ENCODE measurements at places on chromosomes 12 and 14. TPM values are rescaled to one million over a fixed set of nuclear protein-coding genes. Genes with fewer than 3 reads are reported as not detected.

- H3K4me1 ChIP-seq, result peaks cover 10% of the 10 kb centered on the region
- H3K36me3 ChIP-seq, result peaks cover 18% of the 10 kb centered on the region
These were observed 413 bp downstream of the DAD1 start for GRCh38 chr14:22588526-22589095.

GRCh38 chr12:69508091-69508490, 37.9 kb downstream of the FRS2 start:
- H3K36me3 ChIP-seq, result peaks cover 11% of the 10 kb centered on the region
- no peak for DNase-seq
- H3K4me3 ChIP-seq, result no peak overlapping the region
- peak overlapping the region; percentile 47 for H3K27ac ChIP-seq

- no peak overlapping the region for H3K27ac ChIP-seq
- no peak overlapping the region for H3K4me3 ChIP-seq
- no peaks in the 10 kb centered on the region for H3K4me1 ChIP-seq
- H3K27me3 ChIP-seq, result no peaks in the 10 kb centered on the region
These were observed 79.3 kb upstream of the TSPAN11 start for GRCh38 chr12:30847259-30847658.

- DNase-seq, result no peak
- H3K4me3 ChIP-seq, result no peak overlapping the region
- no peak overlapping the region for H3K27ac ChIP-seq
- H3K36me3 ChIP-seq, result no peaks in the 10 kb centered on the region
These were observed 165.4 kb downstream of the NRXN3 start for GRCh38 chr14:78335531-78335930.

DNA sequence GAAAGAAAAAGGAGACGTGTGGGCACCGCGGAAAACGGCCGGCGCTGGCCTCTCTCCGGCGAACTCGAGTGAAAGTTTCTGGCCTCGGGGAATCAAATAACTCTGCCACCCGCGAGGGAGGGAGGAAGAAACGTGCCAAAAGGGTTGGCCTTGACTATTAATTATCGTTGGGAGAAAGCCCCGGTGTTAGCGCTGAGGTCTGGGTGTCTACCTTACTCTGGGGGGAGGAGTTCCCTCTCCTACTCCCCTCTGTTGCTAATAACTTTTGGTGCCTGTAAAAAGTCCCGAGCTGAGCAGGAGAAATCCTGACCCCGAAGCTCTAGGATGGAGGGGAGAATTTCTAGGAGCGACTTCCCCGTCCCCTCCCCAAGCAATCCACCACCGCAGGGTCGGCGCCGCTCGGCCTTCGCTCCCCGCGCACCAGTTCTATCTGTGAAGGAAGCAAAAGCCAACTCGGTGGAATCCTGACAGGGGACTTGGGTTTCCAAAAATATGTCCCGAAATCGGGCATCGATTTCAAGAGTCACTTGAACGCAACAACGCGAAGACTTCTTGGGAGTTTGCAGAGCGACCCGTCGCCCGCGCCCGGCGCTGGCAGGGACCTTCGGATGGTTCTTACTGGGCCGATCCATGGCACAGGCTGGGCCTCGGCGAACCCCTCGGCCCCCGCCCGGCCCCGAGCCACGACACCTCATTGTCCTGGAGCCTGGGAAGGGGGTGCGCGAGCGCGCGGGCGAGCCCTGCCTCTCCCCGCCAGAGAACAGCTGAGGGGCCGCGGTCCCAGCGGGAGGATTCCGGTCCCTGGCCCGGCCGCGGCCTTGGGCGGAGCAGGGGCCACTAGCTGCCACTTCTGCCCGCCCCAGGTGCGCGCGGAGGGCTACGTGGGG, 1.7 kb downstream of the OTX2 start:
- H3K4me3 ChIP-seq, result no peak overlapping the region
- no peak for DNase-seq
- H3K36me3 ChIP-seq, result no peaks in the 10 kb centered on the region
- peaks cover 33% of the 10 kb centered on the region for H3K27me3 ChIP-seq
- no peak overlapping the region for H3K27ac ChIP-seq
- H3K4me1 ChIP-seq, result no peaks in the 10 kb centered on the region

DNA sequence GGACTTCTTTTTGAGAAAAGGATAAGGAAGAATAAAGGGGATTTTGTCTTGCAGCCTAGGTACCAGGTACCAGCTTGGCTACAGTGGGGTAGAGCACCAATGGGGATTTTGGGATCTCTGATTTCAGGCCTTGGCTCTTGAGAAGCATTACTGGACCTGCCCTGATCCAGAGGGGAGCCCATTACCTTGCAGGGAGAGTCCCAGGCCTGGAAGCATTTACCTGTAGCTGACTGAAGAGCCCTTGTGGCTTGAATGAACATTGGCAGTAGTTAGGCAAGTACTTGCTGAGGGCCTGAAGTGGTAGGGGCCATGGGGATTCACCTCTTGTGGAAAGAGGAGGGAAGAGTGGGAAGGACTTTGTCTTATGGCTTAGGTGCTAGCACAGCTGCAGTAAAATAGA, 308.2 kb upstream of the FBXO33 start:
- H3K4me3 ChIP-seq, result no peak overlapping the region
- no peaks in the 10 kb centered on the region for H3K27me3 ChIP-seq
- no peaks in the 10 kb centered on the region for H3K36me3 ChIP-seq
- DNase-seq, result no peak

GRCh38 chr14:103329401-103330347, 4.4 kb upstream of the EIF5 start:
- 0 out of 2 replicates have a peak, but pooled peaks cover 3% of the 10 kb centered on the region for H3K4me1 ChIP-seq
- H3K4me3 ChIP-seq, result no peak overlapping the region
- H3K27ac ChIP-seq, result no peak overlapping the region
- peaks cover 9% of the 10 kb centered on the region for H3K36me3 ChIP-seq

DNA sequence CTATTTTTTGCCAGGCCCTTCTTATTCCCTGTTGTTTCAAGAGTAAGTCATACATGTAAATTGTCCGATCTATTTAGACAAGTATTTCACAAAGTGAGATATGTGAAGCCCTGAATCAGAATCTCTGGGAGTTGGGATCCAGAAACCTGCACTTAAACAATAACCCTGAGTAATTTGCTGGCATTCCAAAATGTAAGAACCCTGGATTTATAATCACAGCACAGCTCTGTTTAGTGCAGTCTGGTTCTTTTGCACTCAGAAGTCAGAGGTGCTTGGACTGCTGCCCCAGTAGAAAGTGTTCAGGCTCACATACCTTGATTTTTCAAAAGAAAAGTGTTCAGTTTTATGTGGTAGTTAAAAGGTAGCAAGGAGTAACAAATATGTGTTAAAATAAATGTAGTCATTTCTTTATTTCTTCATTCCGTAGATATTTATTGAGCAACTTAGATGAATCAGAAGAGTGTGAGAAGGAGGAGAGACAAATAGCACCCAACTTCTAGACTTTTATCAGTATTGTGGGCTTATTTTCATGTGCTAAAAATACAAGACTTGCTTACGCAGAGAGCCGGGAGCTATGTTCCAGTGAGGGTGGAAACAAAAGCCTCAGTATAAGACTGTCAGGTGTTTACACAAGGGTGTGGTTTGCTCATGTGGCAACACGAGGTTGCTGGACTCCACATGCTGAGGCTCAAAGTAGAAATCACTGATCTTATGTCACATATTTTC, 70.1 kb downstream of the SYNE2 start:
- no peak for DNase-seq
- no peaks in the 10 kb centered on the region for H3K36me3 ChIP-seq
- no peak overlapping the region for H3K27ac ChIP-seq
- H3K4me3 ChIP-seq, result no peak overlapping the region
- H3K4me1 ChIP-seq, result no peaks in the 10 kb centered on the region

GRCh38 chr12:46554460-46554859, 181.9 kb upstream of the SLC38A2 start:
- H3K27me3 ChIP-seq, result no peaks in the 10 kb centered on the region
- peak overlapping the region; percentile 84 for H3K27ac ChIP-seq
- H3K4me1 ChIP-seq, result peaks cover 70% of the 10 kb centered on the region
- DNase-seq, result no peak
- H3K36me3 ChIP-seq, result no peaks in the 10 kb centered on the region
- H3K4me3 ChIP-seq, result no peak overlapping the region

DNA sequence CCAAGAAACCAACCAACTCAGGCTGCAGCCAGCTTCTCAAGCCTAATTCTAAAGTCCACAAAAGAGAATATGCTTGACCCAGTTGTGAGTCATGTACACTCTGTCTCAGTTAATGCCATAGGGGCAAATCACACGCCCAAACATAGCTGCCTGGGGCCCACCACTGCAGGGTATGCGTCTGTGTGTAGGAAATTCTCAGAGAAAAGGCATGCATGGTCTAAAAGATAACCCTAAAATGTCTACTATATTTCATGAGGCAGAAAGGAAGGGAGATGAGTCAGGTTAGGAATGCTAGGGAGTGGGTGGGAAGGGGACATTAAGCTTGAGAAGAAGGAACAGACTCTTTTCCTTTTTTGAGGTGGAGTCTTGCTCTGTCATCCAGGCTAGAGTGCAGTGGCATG, 22.3 kb upstream of the SPTLC2 start:
- DNase-seq, result peak; percentile 45
- no peaks in the 10 kb centered on the region for H3K27me3 ChIP-seq
- H3K27ac ChIP-seq, result peak overlapping the region; percentile 66

DNA sequence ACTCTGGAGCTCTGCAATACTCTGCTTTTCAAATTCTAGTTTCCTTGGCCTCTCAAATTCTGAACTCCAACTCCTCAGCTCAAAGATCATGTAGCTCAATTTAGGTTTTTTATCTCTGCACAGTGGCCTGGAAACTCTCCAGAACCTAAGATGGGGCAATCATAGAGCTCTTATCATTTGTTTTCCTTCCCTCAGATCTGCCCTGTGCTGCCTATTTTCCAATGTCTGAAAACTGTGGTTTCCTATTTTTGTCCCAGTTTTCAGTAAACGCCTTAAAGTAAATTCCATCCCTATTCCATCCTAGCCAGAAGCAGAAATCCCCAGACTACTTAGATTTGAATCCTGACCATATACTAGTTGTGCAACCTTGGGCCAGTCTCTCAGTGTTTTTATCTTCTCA, 73.2 kb downstream of the CEP83 start:
- no peaks in the 10 kb centered on the region for H3K27me3 ChIP-seq
- H3K27ac ChIP-seq, result no peak overlapping the region
- H3K4me3 ChIP-seq, result no peak overlapping the region
- peaks cover 11% of the 10 kb centered on the region for H3K36me3 ChIP-seq

DNA sequence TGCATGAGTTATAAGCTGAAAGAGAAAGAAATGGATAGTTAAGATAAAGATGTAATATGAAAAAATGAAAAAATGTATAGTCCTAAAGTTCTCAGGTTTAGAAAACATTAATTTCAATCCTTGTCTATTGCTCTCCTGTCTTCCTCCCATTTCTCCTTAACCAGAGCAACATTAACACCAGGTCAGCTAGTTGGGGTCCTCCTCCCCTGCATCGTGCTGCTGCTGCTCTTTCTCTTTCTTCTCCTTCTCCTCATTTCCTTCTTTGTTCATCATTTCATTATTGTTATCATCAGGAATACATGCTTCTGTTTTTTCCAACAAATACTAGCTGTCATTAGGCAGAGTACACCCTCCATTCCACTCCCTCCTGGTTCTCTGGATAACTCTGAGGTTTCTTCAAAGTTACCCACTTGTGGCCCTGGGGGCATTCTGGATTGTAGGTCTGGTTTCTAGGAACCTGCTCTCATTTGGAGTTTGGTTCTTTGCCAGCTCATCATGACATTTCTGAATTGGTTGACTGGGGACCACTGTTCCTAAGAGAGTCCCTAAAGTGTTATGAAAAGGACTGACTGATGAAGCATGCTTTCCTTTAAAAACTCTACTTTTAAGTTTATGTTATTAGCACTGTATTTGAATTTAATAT, 17.0 kb downstream of the ACSS3 start:
- H3K27ac ChIP-seq, result no peak overlapping the region
- no peak overlapping the region for H3K4me3 ChIP-seq
- no peaks in the 10 kb centered on the region for H3K27me3 ChIP-seq
- no peak for DNase-seq

GRCh38 chr12:74732164-74732784, 194.6 kb downstream of the ATXN7L3B start:
- H3K27me3 ChIP-seq, result no peaks in the 10 kb centered on the region
- DNase-seq, result no peak
- no peaks in the 10 kb centered on the region for H3K36me3 ChIP-seq
- no peaks in the 10 kb centered on the region for H3K4me1 ChIP-seq
- no peak overlapping the region for H3K27ac ChIP-seq
- no peak overlapping the region for H3K4me3 ChIP-seq

- no peak for DNase-seq
- no peaks in the 10 kb centered on the region for H3K4me1 ChIP-seq
These were observed 37.5 kb downstream of the ZFC3H1 start for GRCh38 chr12:71626098-71626497.

GRCh38 chr14:68563251-68564131, 229.4 kb downstream of the ZFP36L1 start:
- H3K4me3 ChIP-seq, result no peak overlapping the region
- H3K4me1 ChIP-seq, result no peaks in the 10 kb centered on the region
- no peaks in the 10 kb centered on the region for H3K36me3 ChIP-seq
- H3K27me3 ChIP-seq, result no peaks in the 10 kb centered on the region
- H3K27ac ChIP-seq, result no peak overlapping the region

GRCh38 chr12:117377758-117378157, 16.3 kb upstream of the NOS1 start:
- H3K27ac ChIP-seq, result no peak overlapping the region
- H3K4me3 ChIP-seq, result no peak overlapping the region
- H3K27me3 ChIP-seq, result no peaks in the 10 kb centered on the region
- DNase-seq, result no peak
- no peaks in the 10 kb centered on the region for H3K4me1 ChIP-seq

DNA sequence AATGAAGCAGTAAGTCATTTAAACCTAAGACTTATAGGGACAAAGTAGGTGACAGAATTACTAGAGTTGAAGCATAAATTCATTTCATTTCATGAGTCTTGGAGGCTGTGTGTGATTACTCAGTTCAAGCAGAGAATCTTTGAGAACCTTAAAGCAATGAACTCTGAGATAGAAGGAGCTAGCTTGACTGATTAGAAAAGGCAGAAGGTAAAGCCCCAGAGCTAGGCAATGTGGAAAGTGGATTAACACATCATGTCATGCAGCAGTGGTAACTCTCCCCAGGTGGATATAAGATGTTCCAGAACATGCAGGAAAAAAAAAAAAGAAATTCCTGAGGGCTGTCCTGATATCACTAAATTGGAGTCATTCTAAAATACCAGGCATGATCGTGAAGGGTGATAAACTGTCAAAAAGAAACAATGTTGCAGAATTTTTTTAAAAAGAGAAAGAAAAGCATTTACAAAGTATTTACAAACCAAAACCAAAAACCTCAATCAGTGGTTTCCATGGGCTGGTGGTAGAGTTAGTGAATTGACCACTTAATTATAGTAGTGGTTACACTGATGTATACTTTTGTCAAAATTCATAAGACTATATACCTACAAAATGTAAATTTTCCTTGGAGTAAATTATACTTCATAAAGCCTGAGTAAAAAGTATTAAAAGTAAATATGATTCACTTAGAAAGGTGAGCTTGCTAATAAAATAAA, 12.7 kb upstream of the SLC16A7 start:
- no peaks in the 10 kb centered on the region for H3K27me3 ChIP-seq
- H3K4me1 ChIP-seq, result no peaks in the 10 kb centered on the region
- no peak overlapping the region for H3K27ac ChIP-seq
- no peak for DNase-seq
- H3K4me3 ChIP-seq, result no peak overlapping the region

GRCh38 chr12:110555577-110556406, 27.3 kb downstream of the PPTC7 start:
- H3K36me3 ChIP-seq, result peaks cover 6% of the 10 kb centered on the region
- no peak overlapping the region for H3K4me3 ChIP-seq
- no peaks in the 10 kb centered on the region for H3K27me3 ChIP-seq

HOXC9 gene
- 9.6 TPM for total RNA-seq

NR2C1 gene
- total RNA-seq, result 37.9 TPM

PXMP2 gene
- 105 TPM for total RNA-seq

HSPB8 gene
- total RNA-seq, result 7.1 TPM

ZBTB42 gene
- 6.7 TPM for total RNA-seq

NPFF gene
- not detected for total RNA-seq

Measured in SJSA1 (cell line).